ENCODE measurements at places on chromosomes 1 and 21. TPM values are rescaled to one million over a fixed set of nuclear protein-coding genes. Genes with fewer than 3 reads are reported as not detected.

GRCh38 chr1:11204396-11205190 is 15.4 kb downstream of the ANGPTL7 start:
- DNase-seq = no peak

DNA sequence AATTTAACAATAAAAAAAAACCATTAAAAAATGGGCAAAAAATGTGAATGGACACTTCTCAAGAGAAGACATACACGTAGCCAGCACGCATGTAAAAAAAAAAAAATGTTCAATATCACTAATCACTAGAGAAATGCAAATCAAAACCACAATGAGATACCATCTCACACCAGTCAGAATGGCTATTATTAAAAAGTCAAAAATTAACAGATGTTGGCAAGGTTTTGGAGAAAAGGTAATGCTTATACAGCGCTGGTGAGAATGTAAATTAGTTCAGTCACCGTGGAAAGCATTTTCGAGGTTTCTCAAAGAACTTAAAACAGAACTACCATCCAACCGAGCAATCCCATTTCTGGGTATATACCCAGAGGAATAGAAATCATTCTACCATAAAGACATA is 1091.5 kb upstream of the B3GALT2 start:
- no peak for DNase-seq

- DNase-seq = peak; percentile 60
These were observed 685 bp downstream of the UBAP2L start for GRCh38 chr1:154221278-154222001.

GRCh38 chr1:24109686-24110475 is 2.1 kb downstream of the MYOM3 start:
- DNase-seq = no peak

GRCh38 chr1:39987869-39988268 is 32.9 kb downstream of the MFSD2A start:
- DNase-seq = no peak

Gene FMO2
- total RNA-seq = not detected

Gene SSU72
- total RNA-seq = 117 TPM

Gene MFSD2A
- total RNA-seq = 3.9 TPM

Gene PYHIN1
- total RNA-seq = 0.98 TPM
